ENCODE measurements at places on chromosomes 12 and 14. TPM values are rescaled to one million over a fixed set of nuclear protein-coding genes. Genes with fewer than 3 reads are reported as not detected.

- no peak for DNase-seq
Observed at GRCh38 chr14:105738638-105739037, 212.3 kb downstream of the TMEM121 start.

DPY19L2 gene
- 27.7 TPM for total RNA-seq

SLC38A1 gene
- total RNA-seq = 79.6 TPM

- no peak for DNase-seq
Observed at GRCh38 chr12:109861689-109862314, 18.5 kb downstream of the GLTP start.

LHX5 gene
- not detected for total RNA-seq

KERA gene
- not detected for total RNA-seq

DNA sequence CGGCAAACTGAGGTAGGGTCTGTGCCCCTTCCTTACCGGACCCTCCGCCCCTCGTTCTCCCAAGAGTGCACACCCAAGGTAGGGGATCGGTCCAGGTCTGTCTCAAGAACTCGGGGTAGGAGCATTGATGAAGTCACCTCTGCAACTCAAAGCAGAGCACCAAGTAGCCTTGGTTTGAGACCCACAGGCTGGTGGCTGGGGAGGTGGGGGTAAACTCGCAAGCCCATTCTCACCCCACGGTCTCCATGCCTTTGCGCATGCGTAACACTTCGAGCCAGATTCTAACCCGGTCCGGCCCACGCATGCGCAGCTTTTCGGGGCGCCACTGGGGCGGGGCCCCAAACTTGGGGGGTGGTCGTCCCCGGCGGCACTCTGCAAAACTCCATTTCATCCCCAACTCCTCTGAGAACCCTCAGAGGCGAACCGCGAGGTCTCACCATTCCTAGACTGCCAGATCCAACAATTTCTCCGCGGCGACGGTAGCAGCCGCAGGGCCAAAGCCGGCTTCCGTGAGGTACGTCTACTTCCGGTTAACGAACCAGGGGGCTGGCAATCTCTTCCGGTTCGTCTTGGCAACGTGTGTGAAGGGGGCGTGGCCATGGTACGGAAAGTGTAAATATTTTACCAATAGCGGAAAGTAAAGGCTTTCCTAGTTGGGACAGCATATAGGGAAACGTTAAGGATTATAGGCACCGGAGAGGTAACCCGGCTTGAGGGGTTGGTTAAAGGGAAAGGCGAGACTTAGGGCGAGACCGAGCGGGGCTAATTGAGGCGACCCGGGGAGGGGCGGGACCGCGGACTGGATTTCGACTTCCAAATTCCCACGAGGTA is at the start of gene MCRS1:
TSS of gene MCRS1 (minus strand) at position 532 of the 831 bp plus-strand sequence. CDS start 1,411 bp downstream, outside the sequence.
- DNase-seq = peak; percentile 86

- DNase-seq = no peak
Observed at GRCh38 chr12:12791756-12792369, 6.4 kb downstream of the APOLD1 start.

RPL10L gene
- total RNA-seq = not detected

GRCh38 chr12:12379831-12380730 is 23.2 kb downstream of the BORCS5 start:
- no peak for DNase-seq

- DNase-seq = no peak
Observed at GRCh38 chr14:35534873-35535482, 1.0 kb downstream of the INSM2 start.

DNA sequence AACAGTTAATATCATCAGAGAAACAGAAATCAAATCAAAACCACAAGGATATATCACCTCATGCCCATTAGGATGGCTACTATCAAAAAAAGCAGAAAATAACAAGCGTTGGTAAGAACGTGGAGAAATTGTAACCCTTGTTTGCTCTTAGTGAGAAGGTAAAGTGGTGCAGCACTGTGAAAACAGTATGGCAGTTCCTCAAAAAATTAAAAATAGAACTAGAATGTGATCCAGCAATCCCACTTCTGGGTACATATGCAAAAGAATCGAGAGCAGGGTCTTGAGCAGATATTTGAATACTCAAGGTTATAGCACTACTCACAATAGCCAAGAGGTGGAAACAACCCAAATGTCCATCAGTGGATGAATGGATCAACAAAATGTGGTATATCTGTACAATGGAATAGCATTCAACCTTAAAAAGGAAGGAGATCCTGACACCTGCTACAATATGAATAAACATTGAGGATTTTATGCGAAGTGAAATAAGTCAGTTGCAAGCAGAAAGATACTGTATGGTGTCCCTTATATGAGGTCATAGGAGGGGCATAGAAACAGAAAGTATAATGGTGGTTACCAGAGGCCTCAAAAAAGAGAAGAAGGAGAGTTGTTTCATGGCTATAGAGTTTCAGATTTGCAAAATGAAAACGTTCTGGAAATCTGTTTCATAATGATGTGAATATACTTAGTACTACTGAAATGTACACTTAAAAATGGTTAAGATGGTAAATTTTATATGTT is 131.0 kb upstream of the EEA1 start:
- DNase-seq = no peak

DNA sequence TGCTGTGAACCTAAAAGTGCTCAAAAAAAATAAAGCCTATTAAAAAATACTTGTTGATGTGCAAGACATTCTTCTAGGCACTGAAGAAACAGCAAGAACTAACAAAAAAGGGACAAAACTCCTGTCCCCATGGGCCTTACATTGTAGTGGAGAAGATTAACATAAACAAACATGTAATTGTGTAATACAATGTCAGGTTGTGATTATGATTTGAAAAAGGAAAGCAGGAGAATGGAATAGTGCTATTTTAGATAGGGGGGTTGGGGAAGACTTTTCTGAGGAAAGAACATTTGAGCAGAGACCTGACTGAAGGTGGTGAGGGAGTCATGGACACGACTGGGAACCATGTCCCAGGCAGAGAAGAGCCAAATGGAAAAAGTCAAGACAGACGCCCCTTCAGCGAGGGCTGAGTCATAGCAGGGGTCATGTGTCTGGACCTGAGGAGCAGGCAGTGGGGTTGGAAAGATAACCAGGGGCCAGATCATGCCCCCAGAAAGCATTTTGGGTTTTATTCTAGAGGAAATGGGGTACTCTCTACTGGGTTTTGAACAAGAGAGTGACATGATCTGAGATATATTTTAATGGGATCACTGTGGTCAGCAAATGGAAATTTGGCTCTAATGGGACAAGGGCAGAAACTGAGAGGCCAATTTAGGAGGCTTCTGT is 19.4 kb upstream of the IFNG start:
- DNase-seq = no peak

DDX54 gene
- total RNA-seq = 35.1 TPM

GRCh38 chr12:6872073-6873048 is 742 bp downstream of the SPSB2 start:
- DNase-seq = peak; percentile 83

SLC8B1 gene
- total RNA-seq = 18.8 TPM

DNA sequence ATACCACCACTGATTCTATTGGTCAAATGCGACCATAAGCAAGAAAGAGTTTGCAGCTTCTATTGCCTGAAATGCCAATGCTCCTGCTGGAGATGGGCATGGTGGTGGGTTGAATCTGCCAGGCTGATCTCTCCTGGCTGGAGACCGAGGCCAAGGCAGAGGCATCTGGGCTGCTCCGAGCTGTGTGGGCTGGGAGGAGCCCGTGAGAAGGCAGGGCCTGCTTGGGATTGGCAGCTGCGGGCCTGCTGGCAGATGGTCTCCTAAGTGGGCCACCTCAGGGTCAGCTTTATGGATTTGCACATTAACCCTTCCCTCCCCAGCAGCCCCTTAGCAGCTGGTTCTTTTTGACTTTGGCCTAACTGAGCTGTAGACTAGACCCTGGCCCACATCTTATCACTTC is 25.4 kb downstream of the SRRM4 start:
- DNase-seq = no peak

DNA sequence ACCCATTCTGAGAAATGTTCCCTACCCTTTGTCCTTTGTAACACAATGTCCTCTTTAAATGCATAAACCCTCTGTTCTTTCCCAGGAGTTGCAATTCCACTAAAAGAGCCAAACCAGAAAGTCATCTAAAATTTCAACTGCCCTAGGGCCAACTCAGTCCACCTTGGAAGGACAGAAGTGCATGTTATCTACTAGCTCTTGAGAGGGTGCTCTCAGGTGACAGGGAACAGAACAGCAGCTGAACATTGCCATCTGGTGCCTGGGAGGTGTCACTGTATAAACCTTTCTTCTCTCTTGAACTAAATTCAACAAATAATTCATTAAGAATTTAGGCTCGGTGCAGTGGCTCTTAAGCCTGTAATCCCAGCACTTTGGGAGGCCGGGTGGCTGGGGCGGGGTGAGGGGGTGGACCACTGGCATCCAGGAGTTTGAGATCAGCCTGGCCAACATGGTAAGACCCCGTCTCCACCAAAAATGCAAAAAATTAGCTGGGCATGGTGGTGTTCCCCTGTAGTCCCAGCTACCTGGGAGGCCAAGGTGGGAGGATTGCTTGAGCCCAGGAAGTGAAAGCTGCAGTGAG is 10.3 kb upstream of the FERMT2 start:
- peak; percentile 64 for DNase-seq

DNA sequence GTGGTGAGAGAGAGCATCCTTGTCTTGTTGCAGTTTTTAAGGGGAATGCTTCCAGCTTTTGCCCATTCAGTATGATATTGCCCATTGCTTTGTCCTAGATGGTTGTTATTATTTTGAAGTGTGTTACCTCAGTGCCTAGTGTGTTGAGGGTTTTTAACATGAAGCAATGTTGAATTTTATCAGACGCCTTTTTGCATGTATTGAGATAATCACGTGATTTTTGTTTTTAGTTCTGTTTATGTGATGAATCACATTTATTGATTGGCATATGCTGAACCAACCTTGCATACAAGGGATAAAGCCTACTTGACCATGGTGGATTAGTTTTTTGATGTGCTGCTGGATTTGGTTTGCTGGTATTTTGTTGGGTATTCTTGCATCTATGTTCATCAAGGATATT is 302.3 kb upstream of the G2E3 start:
- no peak for DNase-seq

SCNN1A gene
- total RNA-seq = 2.7 TPM

DNA sequence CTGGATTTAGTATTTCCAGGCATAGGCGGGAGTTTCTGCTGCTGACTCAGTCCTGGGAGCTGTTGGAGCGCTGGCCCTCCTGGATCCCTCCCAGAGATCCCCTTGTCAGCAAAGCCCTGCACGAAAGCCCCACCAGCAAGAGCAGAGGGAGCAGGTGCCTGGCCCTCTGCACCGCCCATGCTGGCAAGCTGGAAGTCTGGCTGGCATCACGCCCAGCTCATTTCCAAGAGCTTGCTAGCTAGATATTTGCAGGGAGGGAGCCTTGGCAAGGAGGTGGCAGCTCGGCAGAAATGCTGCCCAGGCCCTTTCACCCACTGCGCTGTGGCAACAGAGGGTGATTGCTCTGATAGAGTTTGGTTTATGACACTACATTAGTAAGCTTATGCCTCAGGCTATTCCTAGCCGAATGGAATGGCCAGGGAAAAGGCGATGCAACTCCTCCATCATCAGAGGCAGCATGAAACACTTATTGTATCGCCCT is 193.9 kb downstream of the EMP1 start:
- DNase-seq = peak; percentile 71

DNA sequence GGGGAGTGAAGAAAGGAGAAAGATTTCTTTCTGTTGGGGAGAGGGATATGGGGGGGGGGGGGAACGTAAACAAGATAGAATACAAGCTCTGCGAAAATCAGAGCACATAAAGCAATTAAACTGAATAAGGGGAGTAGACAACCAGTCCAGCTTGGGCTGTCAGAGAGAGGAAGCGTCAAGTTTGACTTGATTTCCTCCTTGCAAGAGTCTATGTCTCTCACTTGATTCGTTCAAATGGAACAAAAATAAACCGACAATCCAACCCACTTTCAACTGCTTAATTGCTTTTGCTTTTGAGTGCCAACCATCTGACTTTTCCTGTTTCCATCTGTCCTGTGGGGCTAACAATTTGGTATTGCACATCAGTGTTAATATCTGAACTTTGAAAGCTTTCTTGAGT is 942 bp downstream of the SYT1 start:
- DNase-seq = no peak

- no peak for DNase-seq
Observed at GRCh38 chr12:106962286-106962685, 6.6 kb downstream of the TMEM263 start.

GRCh38 chr12:107134558-107134957 is 41.2 kb upstream of the CRY1 start:
- DNase-seq = no peak

Measured in right atrium auricular region (tissue), 2 donors.